ENCODE measurements at places on chromosomes 2 and 18.

DNA sequence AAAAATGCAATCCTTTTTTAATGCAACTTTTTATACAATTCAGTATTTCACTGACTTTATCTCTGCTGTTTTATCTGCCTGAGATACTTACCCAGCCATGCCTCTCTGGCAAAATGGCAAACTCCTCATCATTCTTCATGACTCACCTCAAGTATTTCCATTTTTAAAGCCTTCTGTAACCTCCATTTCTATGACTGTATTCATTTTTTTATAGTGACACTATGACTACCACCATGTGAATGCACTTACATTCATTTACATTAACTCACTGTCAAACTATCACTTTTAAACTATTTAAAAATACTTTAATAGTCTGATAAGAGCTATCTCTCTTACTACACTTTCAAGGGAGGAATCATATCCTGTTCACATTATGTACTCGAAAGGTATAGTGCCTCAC is 99.4 kb upstream of the SCN7A start:
- no peak for DNase-seq

DNA sequence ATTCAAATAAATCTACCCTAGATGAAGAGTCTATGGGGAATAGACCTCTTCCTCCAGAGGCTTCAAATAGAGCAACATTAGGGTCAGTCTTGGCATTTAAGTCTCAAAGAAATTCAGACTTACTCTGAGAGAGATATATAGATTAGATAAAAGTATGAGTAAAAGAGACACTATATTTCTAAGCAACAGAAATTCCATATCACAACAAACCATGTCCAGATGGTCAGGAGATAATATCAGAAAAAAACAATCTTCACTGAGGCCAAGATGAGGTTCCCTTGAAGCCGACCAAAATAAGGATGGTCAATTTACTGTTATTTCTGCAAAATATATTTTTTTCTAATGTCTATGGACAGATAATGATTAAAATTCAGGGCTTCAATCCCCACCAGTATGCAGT is 89.1 kb upstream of the NOSTRIN start:
- no peak for DNase-seq

DNA sequence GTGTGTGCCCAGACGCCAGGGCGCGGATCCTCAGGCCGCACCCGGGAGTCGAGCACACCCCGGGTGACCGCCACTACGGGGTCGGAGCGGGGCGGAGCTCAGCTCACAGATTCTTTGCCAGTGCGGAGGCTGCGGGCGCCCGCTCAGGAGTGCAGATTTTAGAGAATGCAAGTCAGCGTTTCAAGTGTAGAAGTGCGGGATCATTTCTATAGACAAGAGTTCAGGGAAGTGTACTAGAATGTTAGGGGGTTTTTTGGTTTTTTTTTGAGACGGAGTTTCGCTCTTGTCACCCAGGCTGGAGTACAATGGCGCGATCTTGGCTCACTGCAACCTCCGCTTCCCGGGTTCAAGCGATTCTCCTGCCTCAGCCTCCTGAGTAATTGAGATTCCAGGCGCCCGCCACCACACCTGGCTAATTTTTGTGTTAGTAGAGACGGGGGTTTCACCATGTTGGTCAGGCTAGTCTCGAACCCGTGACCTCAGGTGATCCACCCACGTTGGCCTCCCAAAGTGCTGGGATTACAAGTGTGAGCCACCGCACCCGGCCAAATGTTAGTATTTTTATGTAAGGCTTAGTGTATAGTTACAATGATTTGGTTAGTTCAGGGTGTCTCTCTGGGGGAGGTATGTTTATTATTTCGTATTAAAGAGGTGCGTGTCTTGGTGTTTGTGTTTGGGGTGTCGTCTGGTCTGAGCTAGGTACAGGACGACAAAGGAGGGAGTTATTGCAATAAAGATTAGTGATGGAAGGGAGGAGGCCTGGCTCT is 619 bp upstream of the FAM168B start:
- DNase-seq, result no peak

DNA sequence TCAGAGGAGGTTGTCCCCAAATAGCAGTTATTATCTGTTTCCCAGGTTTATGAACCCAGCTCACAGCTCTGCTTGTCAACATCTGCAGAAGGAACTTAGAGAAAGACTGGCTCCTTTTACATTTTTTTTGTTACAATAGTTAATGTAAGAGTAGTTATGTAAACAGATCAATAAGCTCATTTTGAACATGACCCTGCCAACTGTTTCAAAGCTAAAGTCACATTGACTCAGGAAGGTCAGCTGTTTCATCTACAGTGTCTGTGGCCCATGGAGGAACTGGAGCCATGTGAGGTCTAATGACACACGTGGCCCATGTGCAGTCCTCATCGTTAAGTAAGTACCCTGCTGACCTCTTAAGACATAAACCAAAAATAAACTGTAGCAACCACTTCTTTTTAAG is 97.1 kb downstream of the SH3RF3 start:
- DNase-seq, result no peak

DNA sequence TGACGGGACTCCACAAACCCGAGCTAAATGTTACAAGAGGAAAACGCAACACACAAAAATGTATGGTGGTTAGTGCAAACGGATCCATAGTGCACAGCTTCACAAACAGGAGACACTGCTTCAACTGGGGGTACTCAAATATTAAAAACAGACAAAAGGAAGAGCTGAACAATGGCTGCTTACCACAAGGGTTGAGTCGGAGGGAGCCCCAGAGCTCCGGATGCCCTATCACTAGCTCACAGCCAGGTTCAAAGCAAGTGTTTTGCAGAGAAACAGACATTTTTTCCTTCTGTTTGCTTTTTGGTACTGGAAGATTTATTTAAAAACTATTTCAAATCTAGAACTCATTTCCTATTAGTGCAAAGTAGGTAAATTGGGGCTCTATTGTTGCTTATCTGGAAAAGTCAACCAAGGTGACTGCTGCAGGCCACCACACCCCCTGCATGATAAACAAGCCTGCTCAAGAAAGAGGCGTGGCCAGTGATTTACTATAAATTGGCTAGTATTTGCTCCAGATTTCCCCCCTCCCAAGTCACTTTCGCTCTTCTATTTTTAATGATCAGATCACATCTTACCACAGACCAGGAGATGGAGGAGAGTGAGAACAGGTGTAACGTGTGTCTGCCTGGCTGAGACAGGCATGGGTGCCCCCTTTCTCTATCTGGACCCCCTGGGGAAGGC is 46.5 kb downstream of the ZAP70 start:
- no peak for DNase-seq

DNA sequence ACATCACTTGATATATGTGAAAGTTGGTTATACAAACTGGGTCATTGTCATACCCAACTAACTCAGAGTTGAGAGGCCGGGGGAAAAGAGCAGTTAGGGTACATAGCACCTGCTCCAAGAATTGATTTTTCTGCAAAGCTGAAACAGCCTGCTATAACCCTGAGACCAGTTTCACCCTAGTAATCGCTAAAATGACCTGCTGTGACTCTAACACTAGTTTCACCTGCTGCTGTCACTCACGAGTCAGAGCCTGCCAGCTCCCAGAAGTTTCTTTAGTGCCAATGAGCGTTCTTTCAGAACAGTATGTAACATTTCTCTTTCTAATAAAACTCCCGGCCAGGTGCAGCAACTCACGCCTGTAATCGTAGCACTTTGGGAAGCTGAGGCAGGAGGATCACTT is 28.0 kb downstream of the SRSF7 start:
- no peak for DNase-seq

DNA sequence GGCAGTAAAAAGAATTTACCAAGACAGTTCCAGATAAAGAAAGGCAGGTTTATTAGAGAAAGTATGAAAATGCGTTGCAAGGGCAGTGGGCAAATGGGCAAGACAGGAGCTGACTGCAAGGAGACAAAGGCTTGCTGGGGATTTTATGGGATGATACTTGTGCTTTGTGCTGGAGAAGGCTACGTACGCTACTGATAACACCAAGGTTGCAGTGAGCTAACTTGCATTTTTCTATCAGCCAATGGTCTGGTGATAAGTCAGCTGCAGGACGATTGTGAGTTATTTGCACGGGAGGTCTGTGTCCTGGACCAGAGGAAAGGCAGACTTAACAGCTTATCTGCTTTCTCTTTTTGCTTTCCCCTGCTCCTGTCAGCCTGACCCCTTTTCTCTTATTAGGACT is 116.5 kb downstream of the PMS1 start:
- DNase-seq, result no peak

- no peak for DNase-seq
Measured at GRCh38 chr2:46921676-46922448, 6.3 kb upstream of the MCFD2 start.

DNA sequence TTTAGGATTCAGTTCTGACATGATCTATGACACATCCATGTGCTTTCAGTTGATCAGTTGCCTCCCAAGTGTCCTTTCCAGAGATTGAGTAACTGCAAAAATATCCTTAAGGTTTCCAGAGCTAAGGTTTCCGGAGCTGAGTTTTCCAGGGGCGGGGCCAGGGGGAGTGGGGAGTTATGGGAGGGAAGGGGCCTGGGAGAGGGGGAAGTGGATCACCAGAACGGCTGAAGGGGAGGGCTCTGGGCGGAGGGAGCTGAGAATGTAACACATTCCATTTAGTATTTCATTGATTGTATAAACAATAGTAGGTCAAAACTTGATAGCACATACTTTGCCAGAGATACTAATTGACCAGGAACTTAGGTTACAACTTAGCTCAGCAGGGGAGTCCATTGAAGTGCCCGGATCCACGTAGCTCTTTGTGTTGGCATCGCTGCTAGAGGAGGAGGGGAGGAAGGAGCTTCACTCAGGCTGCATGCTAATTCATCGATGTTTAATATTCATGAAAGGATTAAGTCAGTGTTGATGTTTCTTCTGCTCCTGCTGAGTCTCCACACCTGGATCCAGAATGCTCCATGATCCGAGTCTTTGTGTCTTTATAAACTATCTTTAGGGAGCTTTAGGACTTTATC is 289.8 kb downstream of the ALPK2 start:
- DNase-seq, result no peak

GRCh38 chr18:31490387-31490786 is 7.6 kb upstream of the DSG2 start:
- no peak for DNase-seq

DNA sequence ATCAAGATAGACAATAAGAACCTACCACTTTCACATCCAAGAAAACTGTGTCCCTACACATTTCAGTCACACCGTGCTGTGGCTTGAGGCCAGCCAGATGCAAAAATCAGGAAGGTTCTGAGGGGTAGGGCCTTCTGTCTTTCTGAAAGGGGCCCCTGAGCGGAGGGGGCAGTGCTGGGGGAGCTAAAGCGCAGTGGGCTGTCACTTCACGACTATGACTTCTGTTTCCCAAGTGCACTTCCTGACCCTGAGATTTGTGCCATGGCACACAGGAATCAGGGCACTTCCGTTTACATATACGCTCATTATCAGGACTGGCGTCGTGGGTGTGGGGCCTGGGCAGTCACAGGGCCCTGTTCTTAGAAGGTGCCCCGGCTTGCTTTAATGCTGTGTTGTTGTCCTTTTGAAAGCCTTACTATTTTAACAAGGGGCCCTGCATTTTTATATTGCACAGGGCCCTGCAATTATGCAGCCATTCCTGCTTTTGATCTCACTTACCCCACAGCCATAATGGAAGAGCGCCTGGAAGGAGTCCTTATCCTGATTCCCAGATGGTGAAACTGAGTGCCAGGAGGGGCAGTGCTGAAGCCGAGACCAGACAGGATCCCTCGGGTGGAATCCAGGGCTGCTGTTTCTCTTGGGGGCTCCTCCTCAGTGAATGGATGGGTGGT is 620 bp downstream of the NGEF start:
- no peak for DNase-seq

- DNase-seq, result no peak
Measured at GRCh38 chr2:28365158-28365557, 27.5 kb upstream of the FOSL2 start.

GRCh38 chr2:111706481-111707001 is 177.5 kb downstream of the ANAPC1 start:
- no peak for DNase-seq

- DNase-seq, result no peak
Measured at GRCh38 chr18:51196118-51196810, 1.2 kb downstream of the MEX3C start.

- no peak for DNase-seq
Measured at GRCh38 chr18:8726963-8727705, 21.8 kb downstream of the MTCL1 start.

DNA sequence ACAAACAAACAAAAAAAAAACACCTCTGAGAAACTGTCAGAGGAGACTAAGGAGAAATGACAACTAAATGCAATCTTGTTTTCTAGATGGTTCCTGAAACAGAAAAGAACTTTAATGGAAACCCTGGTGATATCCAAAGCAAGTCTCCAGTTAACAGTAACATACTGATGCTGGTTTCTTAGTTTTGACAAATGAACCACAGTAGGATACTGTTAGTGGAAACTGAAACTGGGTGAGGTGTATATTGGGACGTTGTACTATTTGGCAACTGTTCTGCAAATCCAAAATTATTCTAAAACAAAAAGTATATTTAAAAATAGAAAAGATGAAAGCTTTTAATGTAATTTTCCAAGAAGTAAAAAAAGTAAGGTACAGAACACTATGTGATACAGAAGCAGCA is 11.4 kb downstream of the SESTD1 start:
- no peak for DNase-seq

DNA sequence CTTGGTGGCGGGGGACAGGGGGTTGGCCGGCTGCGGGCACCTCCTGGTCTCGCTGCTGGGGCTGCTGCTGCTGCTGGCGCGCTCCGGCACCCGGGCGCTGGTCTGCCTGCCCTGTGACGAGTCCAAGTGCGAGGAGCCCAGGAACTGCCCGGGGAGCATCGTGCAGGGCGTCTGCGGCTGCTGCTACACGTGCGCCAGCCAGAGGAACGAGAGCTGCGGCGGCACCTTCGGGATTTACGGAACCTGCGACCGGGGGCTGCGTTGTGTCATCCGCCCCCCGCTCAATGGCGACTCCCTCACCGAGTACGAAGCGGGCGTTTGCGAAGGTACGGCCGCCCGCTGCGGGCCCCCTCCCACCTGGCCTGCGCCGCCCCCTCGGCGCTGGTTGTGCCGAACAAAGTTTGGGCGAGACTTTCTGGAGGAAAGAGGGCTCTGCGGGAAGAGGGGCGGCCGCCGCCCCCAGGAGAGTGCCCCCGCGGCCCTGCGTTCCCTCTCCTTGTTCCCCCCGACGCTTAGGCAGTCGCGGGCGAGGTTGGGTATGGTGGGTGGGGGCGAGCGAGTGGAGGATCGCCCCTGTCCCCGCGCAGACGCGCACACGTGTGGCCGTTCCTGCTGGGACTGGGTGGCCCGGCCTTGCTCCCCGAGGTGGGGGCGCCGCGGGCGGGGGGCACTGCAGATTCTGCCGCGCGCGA is 866 bp downstream of the CRIM1 start:
- DNase-seq, result no peak

- DNase-seq, result no peak
Measured at GRCh38 chr18:52553441-52553840, 213.4 kb downstream of the DCC start.

- no peak for DNase-seq
Measured at GRCh38 chr2:172011812-172012575, 12.2 kb downstream of the METAP1D start.

DNA sequence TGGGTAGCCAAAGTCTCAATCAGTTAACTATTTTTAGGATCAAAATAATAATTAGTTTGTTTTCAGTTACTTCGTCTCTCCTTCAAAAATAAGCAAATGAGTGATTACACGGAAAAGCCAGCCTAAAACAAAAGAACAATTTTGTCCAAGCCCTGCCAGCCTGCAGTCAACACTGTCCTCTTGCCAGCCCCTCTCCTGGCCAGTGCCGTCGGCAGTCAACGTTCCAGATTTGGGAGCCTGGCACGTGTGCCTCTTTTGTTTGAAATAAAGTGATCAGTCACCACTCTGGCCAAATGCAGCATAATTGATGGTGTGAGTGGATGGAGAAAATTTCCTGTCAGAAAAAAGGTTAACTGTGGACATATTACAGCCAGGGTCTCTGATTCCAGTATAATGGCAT is 260.6 kb upstream of the SKOR2 start:
- DNase-seq, result no peak

- DNase-seq, result no peak
Measured at GRCh38 chr2:120850551-120850950, 114.9 kb downstream of the GLI2 start.
